ENCODE measurements at places on chromosomes 11 and 22.

DNA sequence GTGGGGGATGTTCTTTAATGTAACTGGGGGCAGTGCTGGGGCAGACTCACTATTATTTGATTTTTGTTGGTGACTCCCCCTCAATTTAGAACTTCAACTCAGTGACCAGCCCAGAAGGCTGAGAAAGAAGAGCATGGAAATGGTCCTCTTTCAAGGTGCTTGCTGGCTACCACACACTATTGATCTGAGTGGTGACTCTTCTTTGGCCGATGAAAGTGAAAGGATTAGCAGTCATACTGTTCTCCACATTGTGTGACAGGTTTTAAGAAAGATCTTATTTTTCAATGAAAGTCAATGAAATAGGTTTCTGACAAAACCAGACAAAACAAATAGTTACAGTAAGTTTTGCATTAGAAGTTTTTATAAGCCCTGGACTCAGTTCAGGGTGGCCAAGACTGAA lies 29.9 kb downstream of the NLRP14 start:
- DNase-seq: no peak

GRCh38 chr11:112249871-112250610 lies 10.6 kb downstream of the PLET1 start:
- no peak for DNase-seq

GRCh38 chr11:119369132-119369925 lies 12.2 kb downstream of the USP2 start:
- no peak for DNase-seq

GRCh38 chr11:74683941-74684481 lies 47.2 kb downstream of the CHRDL2 start:
- no peak for DNase-seq

DNA sequence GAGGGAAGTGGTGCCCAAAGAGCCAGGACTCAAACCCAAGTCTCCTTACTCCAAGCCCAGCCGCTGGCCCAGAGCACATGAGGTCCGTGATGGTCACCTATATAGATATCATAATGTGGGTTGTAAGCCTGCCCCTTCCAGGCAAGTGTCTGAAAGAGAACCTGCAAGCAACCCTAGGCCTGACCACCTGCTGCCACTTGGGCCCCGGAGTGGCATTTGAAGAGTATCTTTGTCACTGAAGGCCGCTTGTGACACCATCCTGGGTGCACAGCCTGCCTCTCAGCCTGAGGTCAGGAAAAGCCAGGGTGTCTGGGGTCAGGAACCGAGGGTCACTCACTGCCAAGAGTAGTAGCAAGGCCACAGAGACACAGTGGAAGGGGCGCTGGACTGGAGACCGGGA lies 32.4 kb downstream of the OTOG start:
- DNase-seq: no peak

GRCh38 chr11:77592727-77593126 lies 3.0 kb downstream of the AQP11 start:
- DNase-seq: no peak

DNA sequence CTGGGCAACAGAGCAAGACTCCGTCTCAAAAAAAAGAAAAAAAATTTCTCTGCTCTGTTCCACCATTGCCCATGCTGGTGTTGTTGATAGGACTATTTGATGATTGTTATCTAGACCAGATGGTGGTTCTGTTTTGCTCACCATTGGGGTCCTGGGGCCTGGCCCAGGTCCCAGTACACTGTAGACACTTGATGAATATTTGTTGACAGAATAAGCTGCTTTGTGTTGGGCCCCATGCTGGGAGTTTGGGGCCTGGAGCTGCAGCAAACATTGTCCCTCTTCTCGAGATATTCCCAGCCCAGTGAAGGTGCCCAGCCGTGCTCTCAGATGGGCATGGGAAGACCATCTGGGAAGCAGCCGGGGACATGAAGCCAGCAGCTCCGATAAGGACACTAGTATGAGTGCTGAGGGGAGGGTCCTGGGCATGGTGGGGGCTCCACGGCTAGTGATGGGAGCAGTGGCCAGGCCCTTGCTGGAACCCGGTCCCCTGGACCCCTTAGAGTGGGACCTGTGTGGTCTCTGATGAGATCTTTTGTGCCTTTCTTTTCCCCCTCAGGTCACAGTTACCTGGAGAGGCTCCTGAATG lies 13.6 kb downstream of the INCENP start:
- DNase-seq: no peak

DNA sequence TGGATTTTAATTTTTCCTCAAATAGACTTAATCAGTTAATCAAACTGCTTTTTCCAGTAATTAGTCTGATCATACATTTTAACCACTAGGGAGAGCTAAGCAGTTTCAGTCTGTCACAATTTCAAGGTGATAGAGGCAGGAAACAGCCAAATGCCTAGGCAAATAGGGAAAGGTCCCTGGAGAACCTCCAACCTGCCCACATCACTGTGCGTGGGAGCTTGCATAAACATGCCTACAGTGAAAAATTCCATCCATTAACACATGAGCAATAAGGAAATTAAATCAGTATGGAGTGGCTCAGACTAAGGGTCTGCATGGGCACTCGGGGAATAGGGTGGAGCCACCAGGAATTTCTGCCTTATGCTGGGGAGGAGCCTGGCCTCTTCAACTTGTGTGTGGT lies 74.6 kb downstream of the AASDHPPT start:
- no peak for DNase-seq

- peak; percentile 15 for DNase-seq
Observed at GRCh38 chr11:93895106-93895862, 44.9 kb upstream of the VSTM5 start.

GRCh38 chr11:93591247-93591898 lies 48.2 kb upstream of the SMCO4 start:
- no peak for DNase-seq

DNA sequence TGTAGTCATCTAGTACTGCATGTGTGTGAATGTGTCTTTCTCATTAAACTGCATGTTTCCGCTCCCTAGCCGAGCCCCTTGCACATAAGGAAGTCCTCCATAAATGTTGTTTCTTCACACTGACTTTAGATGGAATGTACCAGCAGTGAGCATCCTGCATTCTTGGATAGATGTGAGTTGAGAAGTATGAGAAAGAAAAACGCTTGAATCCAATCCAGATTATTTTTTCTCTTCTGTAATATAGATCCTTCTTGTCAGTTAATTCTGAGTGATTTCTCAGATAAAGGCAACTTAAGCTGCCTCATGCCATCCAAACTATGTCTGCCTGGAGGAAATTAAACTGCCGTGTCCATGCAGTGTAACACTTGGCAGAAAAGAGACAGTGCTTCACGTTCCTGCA lies 268.1 kb upstream of the ISX start:
- no peak for DNase-seq

GRCh38 chr11:103619938-103620337 lies 416.5 kb upstream of the DDI1 start:
- DNase-seq: no peak

DNA sequence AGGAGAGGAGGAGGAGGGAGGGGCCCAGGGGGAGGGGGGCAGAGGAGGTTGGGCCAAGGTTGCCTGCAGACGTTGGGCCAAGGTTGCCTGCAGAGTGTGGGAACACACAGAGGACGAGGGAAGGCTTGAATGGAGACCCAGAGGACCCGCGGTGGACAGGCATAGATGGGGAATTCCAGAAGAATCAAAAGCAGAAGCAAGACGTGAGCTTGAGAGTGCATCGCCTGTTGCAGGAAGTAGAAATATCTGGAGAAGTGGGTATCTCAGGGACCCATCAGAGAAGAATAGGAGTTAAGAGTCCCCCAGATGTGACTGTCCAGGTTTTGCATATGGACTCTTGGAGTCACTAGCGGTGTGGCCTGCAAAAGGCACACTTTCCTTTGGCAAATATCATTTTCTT lies 670.2 kb downstream of the TBC1D22A start:
- DNase-seq: no peak

- no peak for DNase-seq
Observed at GRCh38 chr22:43566021-43566420, 154.2 kb downstream of the MPPED1 start.
